ENCODE measurements at places on chromosomes 6 and 20. TPM values are rescaled to one million over a fixed set of nuclear protein-coding genes. Genes with fewer than 3 reads are reported as not detected.

GRCh38 chr6:157747370-157747769, 75.7 kb upstream of the SNX9 start:
- DNase-seq = no peak
- no peaks in the 10 kb centered on the region for H3K27me3 ChIP-seq
- no peaks in the 10 kb centered on the region for H3K36me3 ChIP-seq
- H3K27ac ChIP-seq = no peak overlapping the region
- H3K4me3 ChIP-seq = no peak overlapping the region
- no peaks in the 10 kb centered on the region for H3K4me1 ChIP-seq

TRMT6 gene
- 13.4 TPM for total RNA-seq

DNA sequence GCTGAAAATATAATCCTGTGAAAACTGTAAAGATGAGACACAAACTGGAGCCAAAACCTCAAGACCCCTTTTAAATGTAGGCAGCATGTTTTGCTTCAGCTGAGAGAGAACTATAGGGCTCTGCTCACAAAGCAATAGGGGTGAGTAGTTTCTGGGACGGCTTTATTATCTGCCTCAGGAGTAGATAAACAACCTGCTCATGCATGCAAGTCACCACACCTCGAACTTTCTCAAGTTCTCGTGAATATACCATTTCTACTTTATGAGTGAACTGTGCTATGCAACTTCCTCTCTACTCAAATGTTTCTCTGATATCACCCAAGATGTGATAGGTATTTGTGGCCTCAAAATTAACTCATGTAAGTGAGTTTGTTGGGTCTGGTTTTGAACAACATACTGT, 7.5 kb upstream of the OOEP start:
- no peak overlapping the region for H3K4me3 ChIP-seq
- no peaks in the 10 kb centered on the region for H3K4me1 ChIP-seq
- no peak overlapping the region for H3K27ac ChIP-seq
- no peak for DNase-seq
- no peaks in the 10 kb centered on the region for H3K27me3 ChIP-seq
- no peaks in the 10 kb centered on the region for H3K36me3 ChIP-seq

DNA sequence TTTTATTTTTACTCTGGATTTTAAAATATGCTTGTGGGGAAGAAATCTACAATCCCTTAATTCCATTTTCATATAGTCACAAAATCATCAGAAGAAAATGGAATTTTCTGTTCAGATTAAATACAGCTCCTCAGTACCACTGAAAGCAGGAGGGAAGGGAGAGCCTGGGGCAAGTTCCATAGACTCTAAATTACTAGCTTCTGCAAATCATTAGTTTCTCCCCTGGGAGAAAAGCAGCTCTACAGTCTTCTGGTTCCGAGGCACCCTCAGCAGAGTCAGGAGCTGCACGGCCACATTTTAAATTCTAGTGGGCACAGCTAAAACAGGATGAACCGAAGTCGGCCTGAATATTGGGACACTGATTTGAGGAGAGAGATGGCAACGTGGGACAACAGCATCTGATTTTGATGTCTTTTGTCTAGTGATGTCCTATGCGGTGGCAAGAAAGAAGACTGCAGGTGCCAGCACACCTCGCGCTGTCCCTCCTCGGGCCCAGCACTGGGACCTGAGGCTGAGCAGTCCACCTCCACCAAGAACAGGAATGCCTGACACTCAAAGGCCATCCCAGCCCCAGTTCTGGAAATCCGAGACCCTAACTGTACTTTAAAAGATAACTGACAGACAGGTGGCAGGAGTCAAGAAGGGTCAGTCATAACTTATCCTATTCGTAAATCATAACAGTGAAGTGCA, 90.7 kb downstream of the FOXC1 start:
- H3K36me3 ChIP-seq = no peaks in the 10 kb centered on the region
- H3K4me3 ChIP-seq = no peak overlapping the region
- H3K27me3 ChIP-seq = no peaks in the 10 kb centered on the region
- no peak overlapping the region for H3K27ac ChIP-seq
- no peak for DNase-seq

- no peak overlapping the region for H3K27ac ChIP-seq
- no peaks in the 10 kb centered on the region for H3K36me3 ChIP-seq
- H3K4me1 ChIP-seq = no peaks in the 10 kb centered on the region
- no peak overlapping the region for H3K4me3 ChIP-seq
- DNase-seq = no peak
These were observed 33.4 kb upstream of the RNF217 start for GRCh38 chr6:124928851-124929250.
